HEK293T (cell line): ENCODE measurements at places on chromosomes 5 and 9.

- DNase-seq = no peak
Measured at GRCh38 chr9:123478160-123478559, 122.2 kb downstream of the CRB2 start.

GRCh38 chr5:43096916-43097315 is 23.8 kb upstream of the ZNF131 start:
- DNase-seq = no peak

GRCh38 chr9:137428841-137429545 is 5.8 kb downstream of the NOXA1 start:
- no peak for DNase-seq

DNA sequence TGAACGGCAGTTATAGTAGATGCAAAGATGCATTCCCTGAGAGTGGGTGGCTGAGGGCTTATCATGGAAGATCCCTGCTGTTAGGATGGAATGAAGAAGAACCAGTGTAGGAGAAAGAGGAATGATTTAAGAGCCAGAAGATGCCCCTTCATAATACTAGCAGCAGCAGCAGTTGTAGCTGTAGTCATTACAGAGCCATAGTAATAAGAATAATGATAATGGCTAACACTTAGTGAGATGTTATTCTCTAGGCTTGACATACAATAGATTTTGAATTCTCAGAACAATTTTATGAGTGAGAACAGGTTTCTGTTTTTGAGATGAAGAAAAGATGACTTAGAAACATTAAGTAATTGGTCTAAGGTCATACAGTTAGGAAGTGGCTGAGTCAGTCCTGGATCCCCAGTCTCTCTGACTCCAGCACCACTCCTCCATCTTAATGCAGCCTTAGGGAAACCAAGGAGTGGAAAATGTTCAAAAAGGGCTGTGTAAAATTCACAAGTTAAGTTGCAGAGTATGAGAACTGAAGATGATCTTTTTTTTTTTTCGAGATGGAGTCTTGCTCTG is 459.4 kb upstream of the SGCD start:
- no peak for DNase-seq

DNA sequence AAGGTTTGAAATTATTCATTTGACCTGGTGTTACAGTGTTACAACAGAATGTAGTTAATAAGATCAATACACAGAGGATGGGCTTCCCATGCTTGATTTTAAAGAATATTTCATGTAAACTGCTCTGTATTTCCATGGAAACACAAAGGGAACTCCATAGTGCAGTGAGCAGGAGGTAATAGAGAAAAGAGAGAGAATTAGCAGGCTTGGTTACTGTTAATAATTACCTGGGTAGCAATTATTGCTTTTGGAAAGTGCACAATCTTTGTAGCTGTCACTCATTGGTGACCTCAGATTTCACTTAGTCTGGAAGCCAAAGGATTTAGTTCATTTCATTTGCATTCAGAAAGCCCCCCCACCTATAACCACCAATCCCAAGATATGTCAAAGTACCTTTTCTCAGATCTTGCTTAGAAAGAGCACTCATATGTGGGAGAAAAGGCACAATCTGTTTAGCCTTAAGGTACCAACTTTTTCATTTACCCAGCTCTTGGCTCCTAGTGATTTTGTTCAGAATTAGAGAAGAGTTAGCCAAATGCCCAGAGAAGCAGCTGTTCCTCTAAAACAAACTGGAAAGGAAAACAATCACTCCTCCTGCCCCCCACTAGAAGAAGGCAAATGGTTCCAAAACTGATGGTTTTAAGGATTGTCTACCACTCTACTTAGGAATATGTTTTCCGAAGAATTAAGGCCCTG is 234.5 kb upstream of the SLC24A2 start:
- DNase-seq = no peak

GRCh38 chr5:76165711-76166374 is 82.7 kb downstream of the SV2C start:
- DNase-seq = no peak

- no peak for DNase-seq
Measured at GRCh38 chr9:113678119-113678858, 197.8 kb upstream of the ZNF618 start.

DNA sequence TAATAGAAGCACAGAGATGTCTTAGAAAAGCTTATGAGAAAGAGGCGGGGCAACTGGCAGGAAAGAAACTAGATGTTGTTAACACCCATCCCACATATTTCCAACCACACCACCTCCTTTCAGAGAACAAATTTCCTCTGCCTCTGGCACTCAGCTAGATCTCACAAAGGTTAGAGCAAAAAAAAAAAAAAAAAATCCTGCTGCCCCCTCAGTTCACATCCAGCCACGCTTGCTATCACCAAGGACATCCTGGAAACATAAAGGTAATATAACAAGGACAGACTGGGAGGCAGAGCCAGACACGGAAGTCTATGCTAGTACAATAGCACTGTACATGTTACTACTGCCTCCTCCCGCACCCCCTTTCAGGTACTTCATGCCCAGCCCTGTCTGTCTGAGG is 238.0 kb upstream of the PTGER4 start:
- no peak for DNase-seq

DNA sequence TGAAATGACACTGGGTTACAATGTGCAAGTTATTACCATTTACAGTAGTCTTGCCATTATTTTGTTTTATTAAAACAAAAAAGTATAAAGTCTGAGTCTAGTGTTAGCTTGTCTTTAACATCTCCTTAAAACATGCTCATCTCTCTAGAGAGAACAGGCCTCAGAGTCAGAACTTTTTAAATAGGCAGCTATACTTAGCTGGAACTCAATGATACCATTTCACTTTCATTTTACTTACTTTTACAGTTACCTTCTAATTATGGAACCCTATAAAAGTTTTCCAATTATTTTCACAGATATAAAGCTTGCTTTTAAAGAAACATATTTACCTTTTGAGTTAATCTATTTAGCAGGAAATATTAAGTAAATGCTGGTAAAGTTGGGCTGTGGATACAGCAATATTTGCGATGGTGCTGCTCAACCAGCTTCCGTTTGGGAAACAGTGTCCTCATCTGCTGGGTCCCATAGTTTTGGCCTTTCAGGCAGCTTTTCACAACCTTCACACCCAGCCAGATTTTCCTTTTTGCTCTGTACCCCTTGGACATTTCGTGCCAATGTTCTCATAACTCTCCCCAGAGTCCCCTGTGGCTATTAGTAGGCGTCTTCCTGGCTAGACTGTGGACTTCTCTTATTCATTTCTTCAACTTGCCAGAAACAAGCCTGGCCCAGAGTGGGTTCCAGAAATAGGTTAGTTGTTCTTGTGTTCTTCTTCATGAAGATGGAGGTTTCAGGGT is 36.3 kb upstream of the UBTD2 start:
- DNase-seq = no peak

GRCh38 chr5:26530305-26530704 is 508.1 kb downstream of the CDH9 start:
- no peak for DNase-seq

- no peak for DNase-seq
Measured at GRCh38 chr5:151897896-151898295, 26.8 kb downstream of the GLRA1 start.

DNA sequence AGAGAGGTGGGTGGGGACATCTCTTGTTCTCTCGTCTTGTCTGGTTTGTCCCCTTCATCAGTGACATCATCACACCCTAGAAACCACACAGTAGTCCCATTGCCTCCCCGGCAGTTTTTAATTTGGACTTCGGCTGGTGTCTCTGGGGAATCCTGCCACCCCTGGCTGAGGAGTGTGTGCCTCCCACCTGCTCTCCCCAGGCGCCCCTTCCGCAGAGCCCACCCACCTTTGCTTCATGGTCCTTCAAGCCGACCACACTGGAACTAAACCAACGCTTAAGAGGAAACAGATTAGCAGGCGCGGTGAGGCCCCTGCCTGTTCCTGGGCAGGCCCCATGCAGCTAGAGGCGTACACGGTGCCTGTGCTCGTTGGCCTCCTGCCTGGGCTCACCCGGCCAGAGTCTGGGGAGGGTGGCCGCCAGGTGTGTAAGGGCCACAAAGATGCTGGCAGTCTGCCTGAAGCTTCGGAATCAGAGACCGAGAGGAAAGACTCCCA is 107.6 kb upstream of the SPRY4 start:
- no peak for DNase-seq

DNA sequence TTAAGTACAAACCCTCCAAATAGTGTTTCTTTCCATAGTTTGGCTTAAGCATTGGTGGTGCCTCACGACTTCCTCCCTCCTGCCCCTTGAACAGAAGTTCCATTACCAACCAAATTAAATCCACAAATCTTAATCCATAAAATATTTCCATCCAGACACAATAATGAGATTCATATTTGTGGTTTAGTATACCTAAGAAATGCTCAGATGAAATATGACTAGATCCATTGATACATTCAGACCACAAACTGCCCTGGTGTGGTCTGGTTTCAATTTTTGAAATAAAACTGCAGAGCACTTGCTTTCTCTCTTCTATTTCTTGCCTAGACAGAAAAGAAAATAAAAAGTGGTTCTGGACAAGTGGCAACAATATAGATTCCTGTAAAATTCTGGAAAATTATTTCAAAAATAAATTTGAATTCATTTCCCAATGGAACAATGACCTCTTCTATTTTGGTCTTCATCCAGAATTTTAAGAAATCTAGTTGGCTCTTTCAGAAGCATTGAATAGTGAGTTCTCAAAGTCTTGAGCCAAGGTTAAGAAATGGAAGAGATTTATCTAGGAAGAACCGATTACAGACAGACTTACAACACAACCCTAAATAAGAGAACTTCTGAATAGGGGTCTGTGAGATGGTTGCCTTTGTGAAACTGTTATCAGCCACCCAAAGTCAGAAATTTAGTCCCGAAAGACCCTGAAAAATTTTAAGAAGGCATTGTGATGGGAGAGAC is 14.0 kb downstream of the TNC start:
- no peak for DNase-seq

DNA sequence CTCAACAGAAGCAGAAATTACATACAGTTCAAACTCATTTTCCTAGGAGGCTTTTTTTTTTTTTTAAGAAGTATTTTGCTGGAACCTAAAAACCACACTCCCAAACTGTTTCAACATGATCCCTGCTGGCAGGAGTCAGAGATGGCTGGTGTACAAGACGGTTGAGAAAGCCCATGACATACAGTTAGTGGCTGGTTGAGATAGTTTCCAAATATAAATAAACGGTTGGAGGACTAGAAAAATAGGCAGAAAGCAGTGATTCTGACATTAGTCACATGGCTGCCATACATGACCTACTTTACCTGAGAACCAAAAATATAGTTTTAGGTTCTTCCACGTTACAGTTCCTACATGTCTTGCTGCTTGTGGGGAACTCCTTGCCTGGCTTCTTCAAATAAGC is 31.7 kb upstream of the BASP1 start:
- no peak for DNase-seq

DNA sequence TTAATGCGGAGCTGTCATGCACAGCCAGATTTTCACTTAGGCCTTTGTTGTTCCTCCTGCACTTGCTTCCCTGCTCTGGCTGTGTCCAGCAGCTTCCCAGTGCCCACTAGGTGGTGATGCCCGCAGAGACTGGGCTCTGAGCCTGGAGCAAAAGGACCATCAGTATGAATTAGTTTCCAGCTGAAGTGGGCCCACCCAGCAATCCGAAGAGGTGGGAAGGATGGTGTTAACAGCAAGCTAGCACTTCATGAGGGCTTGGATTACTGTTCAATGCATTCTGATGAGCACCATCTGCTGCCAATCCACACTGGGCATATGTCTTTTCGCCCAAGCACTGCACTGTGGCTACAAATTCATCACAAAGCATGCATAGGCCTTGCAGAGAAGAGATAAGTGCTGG is 459.1 kb downstream of the SPOCK1 start:
- no peak for DNase-seq

DNA sequence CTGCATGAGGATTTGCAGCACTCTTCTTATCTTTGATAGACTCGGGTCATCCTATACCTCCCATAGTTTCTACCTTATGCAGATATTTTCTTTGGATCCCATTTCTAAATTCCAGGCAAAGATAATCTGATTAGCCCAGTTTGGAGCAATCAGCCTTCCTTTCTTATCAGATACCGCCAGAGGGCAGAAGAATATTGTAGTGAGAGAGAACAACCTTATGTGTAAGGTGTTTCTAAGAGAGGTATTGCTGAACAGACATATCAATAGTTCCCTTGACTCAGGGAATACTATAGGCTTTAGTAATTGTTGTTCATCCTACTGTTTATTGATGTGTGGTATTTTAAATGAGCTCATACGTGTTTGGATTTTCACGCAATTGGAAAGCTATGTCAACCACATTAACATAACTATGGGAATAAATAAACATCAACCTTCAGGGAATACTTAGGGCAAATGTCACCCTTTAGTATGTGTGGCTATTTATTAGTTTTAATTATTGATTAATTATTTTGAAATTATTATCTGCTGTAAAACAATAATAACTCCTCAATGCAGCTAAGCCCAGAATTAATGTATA is 1435.2 kb upstream of the CDH9 start:
- no peak for DNase-seq
